Large intestine (tissue), 12 donors: ENCODE measurements at places on chromosomes 3 and 15. TPM values are rescaled to one million over a fixed set of nuclear protein-coding genes. Genes with fewer than 3 reads are reported as not detected.

DNA sequence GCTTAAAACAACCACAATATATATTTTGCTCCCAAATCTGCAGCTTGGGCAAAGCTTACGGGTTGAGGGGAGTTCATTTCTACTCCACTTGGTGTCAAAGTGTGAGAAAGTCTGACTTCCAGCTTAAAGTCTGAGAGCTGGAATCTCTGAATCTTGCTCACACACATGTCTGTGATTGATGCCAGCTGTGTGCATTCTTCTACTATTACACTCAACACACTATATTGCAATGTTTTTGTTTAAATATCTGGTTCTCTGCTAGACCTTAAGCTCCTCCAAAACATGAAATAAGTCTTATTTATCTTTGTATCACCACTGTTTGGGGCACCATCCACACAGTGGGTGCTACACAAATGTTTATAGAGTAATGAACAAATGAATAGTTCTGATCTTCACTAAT lies 36.7 kb upstream of the SECISBP2L start:
- DNase-seq, result no peak

DNA sequence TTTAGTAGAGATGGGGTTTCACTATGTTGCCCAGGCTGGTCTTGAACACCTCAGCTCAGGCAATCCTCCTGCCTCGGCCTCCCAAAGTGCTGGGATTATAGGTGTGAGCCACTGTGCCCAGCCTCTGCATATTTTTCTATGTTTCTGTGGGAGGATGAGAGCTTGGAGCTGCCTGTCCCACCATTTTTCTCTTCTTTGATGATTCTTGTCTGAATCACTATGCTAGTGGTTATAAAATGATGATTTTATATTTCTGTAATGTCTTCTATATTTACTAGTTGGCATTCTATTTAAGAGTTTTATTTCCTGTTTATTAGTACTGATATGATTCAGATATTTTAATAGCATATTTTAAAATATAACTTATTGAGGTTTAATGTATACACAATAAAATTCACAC lies 69.7 kb downstream of the CHCHD6 start:
- no peak for DNase-seq

GRCh38 chr15:64775551-64776401 lies at the start of gene RBPMS2:
Gene RBPMS2, minus strand, starts transcription at chr15:64775589. Its CDS starts 270 bp downstream, at chr15:64775319.
- DNase-seq, result no peak

DNA sequence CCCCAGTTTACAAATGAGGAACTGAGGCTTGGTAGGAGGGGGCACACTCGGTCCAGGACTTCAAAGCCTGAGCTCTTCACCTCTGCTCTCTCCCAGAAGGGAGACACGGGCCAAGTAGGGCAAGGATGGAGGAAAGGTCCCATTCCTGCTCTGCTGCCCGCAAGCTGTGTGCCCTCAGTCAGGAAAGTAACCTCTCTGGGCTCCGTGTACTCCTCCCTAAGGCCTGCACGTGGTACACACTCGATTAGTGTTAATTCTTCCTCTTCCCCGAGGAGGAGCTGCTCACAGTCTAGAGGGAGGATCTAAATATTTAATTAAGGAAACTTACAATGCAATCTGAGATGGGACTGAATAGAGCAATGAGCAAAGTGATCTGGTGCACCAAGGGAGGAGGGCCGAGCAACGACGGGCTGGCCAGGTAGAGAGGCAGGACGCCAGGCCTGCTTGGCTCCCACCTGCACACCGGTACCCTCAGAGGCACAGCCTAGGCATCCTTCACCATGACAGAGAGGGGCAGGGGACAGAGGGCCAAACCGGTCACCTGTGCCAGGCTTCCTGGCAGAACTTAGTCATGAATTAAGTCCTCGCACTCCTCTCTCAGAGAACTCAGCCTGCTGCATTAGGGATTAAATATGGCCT lies 47.2 kb upstream of the IQSEC1 start:
- DNase-seq, result no peak

DNA sequence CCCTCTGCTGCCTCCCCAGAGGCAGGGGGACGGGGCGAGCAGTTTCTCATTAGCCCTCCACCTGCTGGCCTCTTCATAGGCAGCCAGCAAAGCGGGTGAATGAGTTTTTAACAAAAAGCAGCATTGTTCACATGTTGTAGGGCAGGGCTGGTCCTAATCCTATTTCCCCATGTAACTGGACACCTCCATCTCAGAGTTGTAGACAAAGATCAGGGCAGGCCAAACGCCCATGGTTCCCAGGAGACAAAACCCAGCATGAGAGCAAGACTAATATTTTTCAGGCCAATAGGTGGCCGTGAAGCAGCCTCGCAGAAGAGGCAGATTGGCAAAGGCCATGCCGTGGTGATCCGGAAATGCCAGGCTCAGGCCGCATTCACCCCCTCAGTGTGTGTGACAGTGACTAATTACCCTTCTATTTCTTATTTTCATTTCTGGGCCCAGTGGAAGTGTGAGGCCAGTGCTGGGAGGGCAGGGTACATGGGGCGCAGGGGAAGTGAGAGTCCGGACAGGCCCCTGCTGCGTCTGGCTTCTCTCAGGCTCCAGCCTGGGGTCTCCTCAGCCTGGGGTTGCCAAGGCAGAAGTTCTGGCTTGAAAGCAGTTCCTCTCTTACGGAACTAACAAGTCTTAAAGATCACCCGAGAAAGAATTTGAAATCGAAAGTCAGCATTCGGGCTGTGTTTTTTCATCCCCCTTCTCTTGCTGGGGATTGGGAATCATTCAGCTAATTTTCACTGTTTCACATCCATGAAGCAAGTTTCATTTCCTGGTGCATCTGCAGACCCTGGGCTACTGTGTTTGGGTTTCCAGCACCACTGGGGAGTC lies 64.8 kb downstream of the BOC start:
- peak; percentile 12 for DNase-seq

DNA sequence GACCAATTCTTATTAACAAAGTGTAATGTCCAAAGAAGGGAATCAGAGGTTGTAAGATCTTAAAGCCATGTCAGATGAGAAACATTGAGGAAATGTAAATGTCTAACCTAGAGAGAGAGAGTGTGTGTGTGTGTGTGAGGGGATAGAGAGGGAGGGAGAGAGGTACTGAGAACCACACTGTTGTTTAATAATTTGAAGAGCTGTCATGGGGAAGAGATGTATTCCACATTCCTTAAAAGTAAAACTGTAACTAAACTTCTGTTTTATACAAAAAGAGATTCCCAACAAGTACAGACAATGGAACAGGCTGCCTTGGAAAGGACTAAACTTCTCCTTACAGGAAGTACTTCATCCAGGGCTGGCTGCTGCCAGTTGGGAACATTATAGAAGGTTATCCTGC lies 68.9 kb upstream of the BOC start:
- DNase-seq, result no peak

- no peak for DNase-seq
Observed at GRCh38 chr3:57855281-57855680, 99.2 kb downstream of the SLMAP start.

DNA sequence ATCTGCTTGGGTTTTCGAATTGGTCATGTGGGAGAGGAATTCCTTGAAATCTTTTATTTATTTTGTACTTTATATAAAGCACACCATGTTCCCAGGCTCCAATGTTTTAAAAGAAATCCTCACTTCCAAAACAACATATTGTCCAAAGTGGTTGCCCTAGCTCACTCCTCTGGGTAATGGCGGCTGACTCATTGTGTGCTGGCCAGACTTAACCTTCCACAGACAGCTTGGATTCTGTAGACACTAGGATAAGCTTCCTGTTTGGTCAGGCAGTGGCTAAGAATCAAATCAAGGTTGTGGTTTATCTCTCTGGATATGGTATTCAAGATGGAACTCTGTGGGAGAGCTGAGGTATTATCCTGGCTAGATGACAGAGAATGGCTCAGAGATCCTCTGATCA lies 55.8 kb upstream of the FAM98B start:
- DNase-seq, result no peak

DNA sequence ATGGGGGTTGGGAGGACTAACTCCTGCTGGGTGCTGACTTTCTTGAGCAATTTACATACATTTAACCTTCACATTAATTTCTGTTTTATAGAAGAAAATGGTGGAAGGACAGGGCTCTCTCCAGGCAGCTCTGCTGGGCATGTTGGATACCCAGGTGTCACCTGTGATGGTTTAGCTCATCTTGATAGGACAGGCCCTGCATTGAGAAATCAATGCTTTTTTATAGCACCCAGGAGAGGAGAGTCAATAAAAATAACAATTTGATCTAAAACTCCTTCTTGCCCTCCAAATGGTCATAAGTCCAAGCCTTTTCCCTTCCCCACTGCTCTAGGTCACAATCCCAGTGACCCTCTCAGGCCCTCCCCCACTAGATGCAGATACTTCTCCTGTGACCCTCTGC lies 48.3 kb upstream of the RBP1 start:
- no peak for DNase-seq

Gene HMG20A
- 38.8 TPM for polyA plus RNA-seq

Gene CSPG4
- 6.9 TPM for polyA plus RNA-seq

Gene HDGFL3
- 30.4 TPM for polyA plus RNA-seq

Gene USP13
- polyA plus RNA-seq, result 4.7 TPM
